Activated CD4-positive, alpha-beta memory T cell treated with anti-CD3 and anti-CD28 coated beads, Interleukin-2, amount 10 ng/mL, durations not matched to agents 7 days and 5 days (primary cell): ENCODE measurements at places on chromosomes 3 and 15. TPM values are rescaled to one million over a fixed set of nuclear protein-coding genes. Genes with fewer than 3 reads are reported as not detected.

The GRAMD2A gene
- not detected for total RNA-seq

The ISLR2 gene
- total RNA-seq, result not detected

The MON1A gene
- total RNA-seq, result 10.3 TPM

The HRH1 gene
- total RNA-seq, result 0.95 TPM

The LYZL4 gene
- not detected for total RNA-seq

The MKRN2OS gene
- not detected for total RNA-seq

The FAM3D gene
- not detected for total RNA-seq

The RTP1 gene
- total RNA-seq, result not detected

The MORC1 gene
- total RNA-seq, result not detected

The AADACL2 gene
- not detected for total RNA-seq

The TM4SF1 gene
- total RNA-seq, result not detected

The NOX5 gene
- total RNA-seq, result not detected

The TM6SF1 gene
- total RNA-seq, result 20.4 TPM

The MYRIP gene
- total RNA-seq, result not detected

The FMN1 gene
- total RNA-seq, result 0.15 TPM

The GATM gene
- 2.2 TPM for total RNA-seq

The SLC9C1 gene
- total RNA-seq, result not detected

The PEX5L gene
- 0.35 TPM for total RNA-seq

The LHFPL4 gene
- total RNA-seq, result 0.05 TPM

The RETNLB gene
- total RNA-seq, result not detected

The ALDH1L1 gene
- not detected for total RNA-seq

The PXYLP1 gene
- total RNA-seq, result 16.5 TPM

The TICRR gene
- 18.5 TPM for total RNA-seq

The SLC38A3 gene
- not detected for total RNA-seq

The HSPBAP1 gene
- total RNA-seq, result 6.2 TPM

The HIGD2B gene
- total RNA-seq, result 0.20 TPM

The DGKG gene
- total RNA-seq, result 0.58 TPM

The NANOGP8 gene
- not detected for total RNA-seq

The SOX2 gene
- total RNA-seq, result not detected

The PLCB2 gene
- total RNA-seq, result 140 TPM

The SLC12A6 gene
- 30.6 TPM for total RNA-seq

The GNAI2 gene
- 493 TPM for total RNA-seq

The PLA2G4B gene
- 6.0 TPM for total RNA-seq

The NPAP1 gene
- total RNA-seq, result not detected
